RWPE2 (cell line): ENCODE measurements at places on chromosomes 11 and 22.

DNA sequence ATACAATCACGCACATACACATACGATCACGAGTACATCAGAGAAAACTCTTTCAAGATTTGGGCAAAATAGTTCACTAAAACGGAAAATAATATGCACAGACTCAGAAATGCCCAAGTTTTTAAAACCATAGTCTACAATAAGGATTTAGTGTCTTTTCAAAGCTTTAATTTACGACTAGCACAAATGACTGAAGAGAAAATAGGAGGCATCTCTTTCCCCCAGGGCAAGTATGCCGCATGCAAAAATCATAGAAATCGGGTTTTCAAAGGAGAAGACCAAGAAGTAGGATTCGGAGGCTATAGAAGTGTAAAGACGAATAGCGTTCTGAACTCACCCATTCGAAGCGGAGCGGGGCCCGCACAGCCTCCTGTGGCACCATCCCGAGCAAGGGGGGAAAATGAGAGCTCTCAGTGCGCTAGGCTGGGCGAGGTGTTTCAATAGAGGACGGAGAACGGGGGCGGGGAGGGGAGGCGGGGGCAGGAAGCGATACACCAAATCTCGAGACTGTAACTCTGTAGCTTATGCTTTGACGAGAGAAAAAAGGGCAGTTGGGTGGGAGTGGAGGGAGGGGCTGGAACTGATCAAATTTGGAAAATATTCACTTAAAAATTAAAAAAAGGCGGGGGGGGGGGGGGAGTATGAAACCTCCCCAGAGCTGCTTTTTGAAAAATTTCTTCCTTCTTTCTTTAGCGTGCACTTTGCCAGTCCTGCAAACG is 15.8 kb downstream of the BLID start:
- no peak for DNase-seq

GRCh38 chr11:21148376-21148775 is 479.0 kb downstream of the NELL1 start:
- DNase-seq: no peak

- no peak for DNase-seq
These were observed 4.9 kb downstream of the LGALS1 start for GRCh38 chr22:37680191-37680851.

DNA sequence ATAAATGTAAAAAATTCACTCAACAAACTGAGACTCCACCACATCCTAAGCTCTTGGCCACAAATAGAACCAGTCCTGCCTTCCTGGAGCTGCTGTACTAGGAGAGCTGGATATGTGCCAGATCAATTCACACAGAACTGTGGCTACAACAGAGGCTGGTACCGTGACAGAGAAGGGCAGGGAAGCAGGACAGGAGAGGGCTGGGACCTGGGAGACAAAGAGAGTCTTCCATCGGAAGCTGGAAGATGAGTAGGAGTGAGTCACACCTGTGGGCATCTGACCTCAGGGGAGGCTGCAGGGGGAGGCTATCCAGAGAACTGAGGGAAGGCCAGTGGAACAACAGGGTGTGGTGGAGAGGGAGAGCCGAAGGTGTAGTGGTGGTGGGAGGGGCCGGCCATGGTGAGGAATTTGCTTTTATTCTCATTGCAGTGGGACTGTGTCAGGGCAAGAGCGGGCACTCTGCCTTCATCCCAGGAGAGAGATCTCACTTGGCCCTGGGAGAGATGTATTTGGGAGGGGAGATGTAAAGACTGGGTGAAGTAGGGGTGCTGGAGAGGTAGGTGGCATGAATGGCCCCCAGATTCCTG is 1.9 kb upstream of the LTBP3 start:
- peak; percentile 89 for DNase-seq

- DNase-seq: no peak
These were observed 273.7 kb downstream of the C11orf87 start for GRCh38 chr11:109695696-109696095.

DNA sequence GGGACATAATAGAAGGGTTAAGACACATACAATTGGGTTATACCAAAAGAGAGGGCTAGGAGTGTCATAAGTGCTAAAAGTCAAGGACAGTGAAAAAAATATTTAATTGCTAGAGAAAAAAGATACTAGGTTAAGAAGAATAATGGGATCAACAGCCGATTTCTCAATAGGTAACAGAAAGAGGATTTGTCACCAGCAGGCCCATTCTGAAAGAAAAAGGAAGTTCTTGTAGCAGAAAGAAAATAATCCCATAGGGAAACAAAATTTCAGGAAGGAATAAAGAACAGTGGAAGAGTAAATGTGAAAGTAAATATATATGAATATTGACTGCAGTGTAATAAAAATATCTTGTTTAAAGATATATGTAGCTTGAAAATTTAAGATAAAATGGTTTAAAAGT is 43.3 kb upstream of the ADORA2A start:
- no peak for DNase-seq

- no peak for DNase-seq
These were observed 7.3 kb upstream of the APOL4 start for GRCh38 chr22:36208914-36209313.

GRCh38 chr22:26477341-26477731 is 6.2 kb downstream of the HPS4 start:
- no peak for DNase-seq

DNA sequence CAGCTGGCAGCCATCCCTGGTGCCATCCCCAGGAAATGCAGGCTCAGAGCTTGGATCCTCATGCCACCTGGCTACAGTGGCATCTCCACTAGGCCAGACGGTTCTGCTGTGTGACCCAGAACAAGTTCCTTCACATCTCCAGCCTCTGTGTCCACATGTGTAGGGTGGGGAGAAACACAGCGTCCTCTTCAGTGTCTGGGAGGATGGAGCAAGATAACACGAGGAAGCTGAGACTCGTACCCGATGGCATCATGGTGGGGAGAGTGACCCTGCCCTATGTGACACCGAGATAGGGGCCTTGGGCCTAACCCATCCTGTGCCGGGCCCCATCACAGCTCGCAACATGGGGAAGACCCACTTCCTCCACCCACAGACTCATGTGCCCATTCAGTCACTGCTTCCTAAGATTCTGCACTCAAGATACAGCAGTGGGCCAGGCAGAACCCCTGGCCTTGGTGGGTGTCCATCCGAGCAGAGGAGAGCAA is 78.5 kb downstream of the MORC2 start:
- DNase-seq: no peak

- no peak for DNase-seq
These were observed 98.2 kb upstream of the BID start for GRCh38 chr22:17872471-17872870.

DNA sequence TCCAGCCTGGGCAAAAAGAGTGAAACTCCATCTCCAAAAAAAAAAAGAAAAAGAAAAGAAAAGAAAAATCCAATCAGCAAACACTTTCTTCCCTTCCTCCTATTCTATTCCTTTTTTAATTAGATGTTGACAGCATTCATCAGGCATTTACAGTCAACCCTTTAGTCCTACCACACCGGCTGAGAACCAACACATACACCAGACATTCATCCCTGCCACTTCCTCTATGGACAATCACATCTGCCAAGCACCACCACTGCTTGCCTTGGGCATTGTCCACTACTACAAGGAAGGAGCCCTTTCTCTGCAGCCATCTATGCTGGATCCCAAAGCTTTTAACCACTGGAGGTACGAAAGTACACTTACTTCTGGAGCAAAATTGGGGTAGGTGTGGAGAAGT is 9.4 kb upstream of the SLN start:
- DNase-seq: no peak

GRCh38 chr11:103170865-103171264 is 61.6 kb downstream of the DYNC2H1 start:
- DNase-seq: no peak

DNA sequence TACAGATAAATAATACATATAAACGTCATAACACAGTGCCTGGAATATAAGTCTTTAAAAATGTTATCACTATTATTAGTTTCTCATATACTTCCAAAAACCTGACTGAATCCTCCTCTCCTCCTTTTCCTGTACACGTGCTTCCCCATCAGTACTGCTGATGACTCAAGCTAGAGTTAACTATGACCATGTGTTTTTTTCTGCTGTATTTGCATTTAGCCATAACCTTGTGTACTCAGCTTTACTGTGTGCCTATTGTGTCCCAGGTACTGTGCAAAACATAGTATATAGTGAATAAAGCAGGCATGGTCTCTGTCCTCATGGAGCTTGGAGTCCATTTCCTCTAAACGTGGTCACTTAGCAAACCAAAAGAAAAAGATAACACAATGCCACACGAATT is 56.5 kb upstream of the ARHGAP32 start:
- DNase-seq: no peak

- no peak for DNase-seq
These were observed 254.4 kb downstream of the TTC28 start for GRCh38 chr22:28425211-28425610.

GRCh38 chr11:113644605-113645004 is 61.5 kb downstream of the TMPRSS5 start:
- no peak for DNase-seq

DNA sequence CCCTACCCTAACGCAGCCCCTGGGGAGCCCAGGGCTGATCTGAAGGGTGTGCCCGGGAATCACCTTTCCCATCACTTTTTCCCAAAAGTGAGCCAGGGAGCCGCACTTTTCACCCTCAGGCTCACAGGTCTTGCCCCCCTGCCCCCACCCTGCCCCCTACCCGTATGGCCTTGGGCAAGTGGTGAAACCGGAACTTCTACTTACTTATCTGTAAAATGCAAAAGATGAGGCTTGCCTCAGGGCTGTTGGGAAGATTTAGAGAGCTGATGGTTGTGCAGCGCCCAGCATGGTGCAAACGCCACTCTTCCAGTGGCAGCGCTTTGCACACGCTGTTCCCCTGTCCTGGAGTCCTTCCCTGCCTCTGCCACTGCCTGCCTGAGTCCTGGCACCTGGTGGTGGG is 8.0 kb downstream of the SYT12 start:
- no peak for DNase-seq

- DNase-seq: no peak
These were observed 2.4 kb downstream of the CSDC2 start for GRCh38 chr22:41563051-41563711.

GRCh38 chr11:69357458-69358397 is 63.8 kb downstream of the MYEOV start:
- DNase-seq: no peak

DNA sequence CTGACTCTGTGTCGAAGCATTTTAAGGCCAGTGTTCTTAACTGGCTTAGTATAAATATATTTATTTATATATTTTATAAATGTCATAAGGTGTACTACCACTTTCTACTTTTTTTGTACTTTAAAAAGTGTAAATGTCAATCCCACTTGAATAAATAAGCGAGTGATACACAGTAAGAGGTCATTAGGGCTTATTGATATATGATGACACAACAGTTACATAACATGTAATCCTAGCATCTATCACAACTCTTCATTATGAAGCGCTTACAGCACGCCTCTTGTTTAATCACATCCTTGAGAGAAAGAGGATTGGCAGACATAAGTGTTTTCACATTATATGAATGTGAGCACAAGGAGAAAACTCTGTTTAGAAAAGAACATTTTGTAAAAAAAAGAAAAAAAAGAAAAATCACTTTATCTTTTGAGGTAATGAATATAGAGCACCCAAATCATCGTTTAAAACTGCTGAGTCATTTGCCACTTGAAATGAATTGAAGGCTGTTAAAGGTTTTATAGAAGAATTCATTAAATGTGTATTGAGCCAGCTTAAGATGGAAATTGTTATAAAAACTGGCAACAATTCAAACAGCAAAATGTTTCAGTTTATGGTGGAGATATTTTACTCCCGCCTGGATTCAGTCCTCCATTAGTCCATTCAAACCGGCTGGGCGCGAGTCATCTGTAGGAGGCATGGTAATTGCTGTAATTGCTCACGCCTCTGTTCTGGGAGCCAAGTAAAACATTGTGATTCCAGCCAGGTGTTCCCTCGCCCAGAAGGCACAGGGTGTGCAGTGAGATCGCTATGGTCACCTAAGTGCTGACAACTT is 627.3 kb upstream of the KIRREL3 start:
- peak; percentile 47 for DNase-seq

- no peak for DNase-seq
These were observed 22.8 kb upstream of the GPR83 start for GRCh38 chr11:94424011-94424410.

DNA sequence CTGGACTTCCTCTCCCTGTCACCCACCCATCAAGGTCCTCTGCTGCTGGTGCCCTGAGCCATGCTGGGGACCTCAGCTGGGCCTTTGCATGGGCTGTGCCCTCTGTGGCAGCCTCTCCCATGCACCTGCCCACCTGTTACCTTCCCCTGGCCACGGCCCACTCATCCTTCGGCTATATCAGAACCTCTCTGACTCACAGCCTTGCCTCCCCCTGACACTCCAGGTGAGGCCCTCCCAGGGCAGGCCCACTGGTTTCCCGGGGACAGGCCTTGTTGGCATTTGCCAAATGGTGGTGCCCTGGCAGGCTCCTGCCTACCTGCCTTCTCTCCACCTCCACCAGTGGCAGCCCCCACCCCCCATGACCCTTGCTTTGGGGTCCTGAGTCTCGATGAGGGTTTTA is 73.7 kb upstream of the PRR5 start:
- no peak for DNase-seq

DNA sequence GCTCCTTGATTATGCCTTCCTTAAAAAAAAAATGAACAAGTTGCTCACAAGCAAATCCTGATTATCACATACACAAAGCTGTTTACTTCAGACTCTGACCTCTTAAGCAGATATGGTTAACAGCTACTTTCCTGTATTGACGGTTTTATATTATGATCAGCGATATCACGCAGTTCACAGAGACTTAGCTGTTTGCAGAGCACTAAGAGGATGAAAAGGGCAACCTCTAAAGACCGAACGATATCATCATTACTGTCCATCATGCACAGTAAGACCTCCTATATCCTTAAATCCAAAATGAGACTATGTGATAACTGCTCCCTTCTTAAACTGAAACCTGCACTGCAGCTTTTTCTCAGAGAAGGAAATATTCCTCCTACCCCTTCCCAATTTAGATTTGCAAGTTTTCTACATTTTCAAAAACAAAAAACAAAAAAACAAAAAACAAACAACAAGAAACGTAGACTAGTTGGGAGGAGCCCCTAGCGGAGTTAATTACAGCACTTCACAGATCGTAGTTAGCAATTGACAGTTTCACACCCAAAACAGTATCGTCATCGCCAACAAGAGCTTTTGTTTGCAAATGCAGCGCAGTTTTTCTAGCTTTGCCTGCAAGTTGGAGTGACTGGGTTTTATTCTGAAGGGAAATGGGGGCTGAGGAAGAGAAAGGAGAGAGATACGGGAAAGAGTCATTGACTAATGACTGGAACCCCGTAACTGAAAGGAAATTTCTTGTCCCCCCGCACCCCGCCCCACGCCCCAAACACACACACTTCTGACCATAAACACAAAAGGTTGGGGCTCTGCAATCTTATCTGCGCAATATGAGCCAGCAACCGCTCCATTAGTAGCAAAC is 1.2 kb downstream of the DDX6 start:
- no peak for DNase-seq

GRCh38 chr11:44516688-44517507 is 48.6 kb upstream of the CD82 start:
- DNase-seq: no peak

DNA sequence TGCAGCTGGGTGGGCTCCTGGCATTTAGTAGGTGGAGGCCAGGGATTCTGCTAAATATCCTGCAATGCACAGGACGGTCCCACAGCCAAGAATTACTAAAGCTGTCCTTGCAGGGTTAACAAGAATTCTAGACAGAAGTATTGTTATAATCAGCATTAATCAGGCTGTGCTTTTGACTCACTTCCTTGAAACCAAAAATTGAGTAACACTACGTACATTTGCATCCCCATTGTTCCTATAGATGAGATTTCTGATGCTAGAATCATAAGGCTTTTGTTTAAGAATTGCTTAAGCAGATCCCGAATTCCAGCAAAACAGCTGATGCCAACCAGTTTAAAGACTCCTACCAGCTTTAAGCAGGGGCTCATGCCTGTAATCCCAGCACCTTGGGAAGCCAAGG is 11.4 kb downstream of the SLC6A5 start:
- no peak for DNase-seq

GRCh38 chr11:74282914-74283371 is 28.5 kb downstream of the P4HA3 start:
- no peak for DNase-seq
